Activated CD8-positive, alpha-beta T cell treated with anti-CD3 and anti-CD28 coated beads for 36 hours (primary cell): ENCODE measurements at places on chromosomes 2 and 18. TPM values are rescaled to one million over a fixed set of nuclear protein-coding genes. Genes with fewer than 3 reads are reported as not detected.

DNA sequence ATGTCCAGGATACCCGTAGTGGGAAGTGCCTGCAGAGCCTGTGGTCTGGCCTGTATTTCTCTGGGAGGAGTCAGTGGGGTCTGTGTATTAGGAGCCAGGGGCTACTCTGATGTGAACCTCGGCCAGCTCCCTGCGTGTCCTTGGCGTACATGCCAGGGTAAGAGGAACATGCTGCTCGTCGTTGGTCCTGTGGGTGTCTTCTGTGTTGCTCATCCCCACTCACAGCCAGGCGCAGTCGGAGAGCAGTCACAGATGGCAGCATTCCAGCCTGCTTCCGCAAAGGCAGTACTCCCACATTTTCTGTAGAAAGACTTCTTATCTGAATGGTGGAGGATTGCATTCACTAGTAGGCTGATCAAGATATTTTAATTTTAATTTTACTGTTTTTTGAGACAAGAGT, 84.9 kb downstream of the DGKD start:
- H3K4me3 ChIP-seq, result no peak overlapping the region
- H3K27me3 ChIP-seq, result no peaks in the 10 kb centered on the region
- DNase-seq, result no peak
- peaks cover 26% of the 10 kb centered on the region for H3K36me3 ChIP-seq
- no peak overlapping the region for H3K27ac ChIP-seq
- H3K4me1 ChIP-seq, result peaks cover 21% of the 10 kb centered on the region

The EFR3B gene
- 0.23 TPM for total RNA-seq

- H3K27me3 ChIP-seq, result peaks cover 4% of the 10 kb centered on the region
- no peak for DNase-seq
- no peak overlapping the region for H3K4me3 ChIP-seq
- no peaks in the 10 kb centered on the region for H3K36me3 ChIP-seq
Measured at GRCh38 chr2:134642938-134643337, 75.9 kb downstream of the TMEM163 start.

- H3K36me3 ChIP-seq, result no peaks in the 10 kb centered on the region
- no peak overlapping the region for H3K27ac ChIP-seq
- H3K4me3 ChIP-seq, result no peak overlapping the region
- no peak for DNase-seq
- H3K27me3 ChIP-seq, result peaks cover 5% of the 10 kb centered on the region
Measured at GRCh38 chr2:48943436-48943835, 187.9 kb upstream of the LHCGR start.
